ENCODE measurements at places on chromosomes 11 and 22.

DNA sequence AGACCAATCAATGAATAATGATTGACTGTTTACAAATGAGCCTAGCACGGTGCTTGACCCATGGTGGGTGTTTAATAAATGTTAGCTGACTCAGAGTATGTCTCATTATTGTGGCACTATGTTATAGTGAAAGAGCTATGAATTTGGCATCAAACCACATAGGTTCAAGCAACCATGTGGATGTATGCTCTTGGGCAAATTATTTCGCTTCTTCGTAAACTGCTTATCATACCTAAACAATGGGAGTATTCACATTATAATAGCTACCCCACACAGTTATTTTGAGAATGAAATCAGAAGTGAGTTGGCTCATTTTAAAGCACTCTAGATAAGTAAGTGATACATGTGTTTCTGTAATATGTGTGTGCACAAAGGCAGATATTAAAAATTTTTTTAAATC, 118.7 kb upstream of the HSD17B12 start:
- DNase-seq = no peak

- no peak for DNase-seq
Observed at GRCh38 chr11:472816-473215, 22.7 kb downstream of the PTDSS2 start.

- no peak for DNase-seq
Observed at GRCh38 chr11:128238521-128239265, 348.7 kb downstream of the ETS1 start.

- no peak for DNase-seq
Observed at GRCh38 chr22:49432897-49433443, 394.7 kb downstream of the BRD1 start.

GRCh38 chr11:124922831-124923230, 3.8 kb downstream of the HEPN1 start:
- DNase-seq = no peak

DNA sequence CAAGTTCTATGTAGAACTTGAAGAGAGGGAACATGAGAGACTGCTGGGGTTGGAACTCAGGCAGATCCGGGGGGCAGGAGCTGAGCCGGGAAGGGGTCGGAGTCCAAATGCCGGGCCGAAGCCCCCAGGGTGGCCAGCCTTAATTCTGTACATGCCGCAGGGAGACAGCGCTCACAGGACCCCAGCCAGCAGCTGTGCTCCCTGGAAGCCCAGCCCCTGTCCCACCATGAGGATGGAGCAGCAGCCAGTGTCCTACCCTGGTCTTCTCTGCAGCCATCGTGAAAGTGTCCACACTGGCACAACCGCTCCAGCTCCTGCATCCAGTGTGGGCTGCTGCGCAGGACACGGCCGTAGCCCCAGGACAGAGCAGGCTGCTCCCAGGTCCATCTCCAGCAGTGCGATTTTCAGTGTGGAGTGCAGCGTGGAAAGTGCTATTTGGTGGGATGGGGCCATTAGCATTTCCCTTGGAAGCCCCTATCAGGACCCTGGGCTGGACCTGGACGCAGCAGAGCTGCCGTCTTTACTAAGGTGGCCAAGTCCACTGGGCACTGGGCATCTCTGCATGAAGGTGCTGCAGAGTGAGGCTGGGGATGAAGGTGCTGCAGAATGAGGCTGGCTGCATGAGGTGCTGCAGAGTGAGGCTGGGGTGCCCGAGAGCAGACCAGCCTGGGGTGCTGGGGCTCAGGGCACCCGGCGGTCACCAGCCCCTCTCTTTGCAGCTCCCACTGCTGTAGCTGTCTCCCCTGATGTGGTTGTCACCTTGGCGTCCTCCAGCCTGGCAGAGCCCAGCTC, 737.4 kb downstream of the BRD1 start:
- DNase-seq = no peak

- no peak for DNase-seq
Observed at GRCh38 chr11:113994077-113994954, 19.4 kb downstream of the HTR3A start.

DNA sequence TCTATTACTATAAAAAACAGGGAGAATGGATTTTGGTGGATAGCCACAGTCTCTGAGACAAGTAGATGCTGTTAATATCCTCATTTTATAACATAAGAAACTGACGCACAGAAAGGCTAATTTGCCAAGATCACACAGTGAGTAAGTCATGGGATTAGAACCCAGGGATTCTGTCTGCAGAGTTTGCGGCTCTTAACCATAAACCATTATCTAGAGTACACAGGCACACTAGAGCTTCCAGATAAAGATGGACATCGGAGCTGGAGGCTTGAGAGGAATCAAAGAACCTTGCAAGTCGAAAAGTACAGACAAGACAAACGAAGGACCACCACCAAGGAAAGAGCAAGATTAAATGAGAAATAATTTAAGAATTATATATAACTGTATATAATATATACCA, 11.3 kb downstream of the LGALS12 start:
- no peak for DNase-seq

DNA sequence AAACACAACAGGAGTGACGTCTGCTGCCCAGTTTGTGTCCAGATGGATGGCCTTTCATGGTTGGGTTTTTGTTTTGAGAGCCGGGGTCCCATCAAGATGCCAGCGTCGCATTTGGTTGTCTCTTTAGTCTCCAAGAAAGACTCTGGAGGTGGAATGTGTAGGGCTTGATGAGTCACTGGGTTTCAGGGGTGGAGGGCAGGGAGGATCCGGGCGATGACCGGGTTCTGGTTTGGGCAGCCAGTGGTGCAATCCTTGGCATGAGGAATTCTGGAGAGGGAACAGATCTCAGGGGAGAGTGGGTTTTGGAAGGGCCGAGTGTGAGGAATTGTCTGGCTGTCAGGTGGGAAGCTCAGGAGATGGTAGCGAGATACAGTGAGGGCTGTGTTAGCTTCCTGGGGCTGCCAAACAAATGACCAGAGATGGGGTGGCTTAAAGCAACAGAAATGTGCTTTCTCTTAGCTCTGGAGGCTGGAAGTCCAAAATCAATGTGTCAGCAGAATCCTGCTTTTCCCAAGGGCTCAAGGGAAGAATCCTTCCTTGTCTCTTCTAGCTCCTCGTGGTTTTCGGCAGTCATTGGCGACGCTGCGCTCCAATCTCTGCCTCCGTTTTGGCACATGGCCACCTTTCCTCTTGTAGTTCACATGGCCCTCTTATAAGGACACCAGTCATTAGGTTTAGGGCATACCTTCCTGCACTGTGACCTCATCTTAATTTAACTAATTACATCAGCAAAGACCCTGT, 26.4 kb upstream of the PPFIA1 start:
- no peak for DNase-seq

Data from bone marrow (tissue), 2 donors.